ENCODE measurements at places on chromosomes 6 and 20.

DNA sequence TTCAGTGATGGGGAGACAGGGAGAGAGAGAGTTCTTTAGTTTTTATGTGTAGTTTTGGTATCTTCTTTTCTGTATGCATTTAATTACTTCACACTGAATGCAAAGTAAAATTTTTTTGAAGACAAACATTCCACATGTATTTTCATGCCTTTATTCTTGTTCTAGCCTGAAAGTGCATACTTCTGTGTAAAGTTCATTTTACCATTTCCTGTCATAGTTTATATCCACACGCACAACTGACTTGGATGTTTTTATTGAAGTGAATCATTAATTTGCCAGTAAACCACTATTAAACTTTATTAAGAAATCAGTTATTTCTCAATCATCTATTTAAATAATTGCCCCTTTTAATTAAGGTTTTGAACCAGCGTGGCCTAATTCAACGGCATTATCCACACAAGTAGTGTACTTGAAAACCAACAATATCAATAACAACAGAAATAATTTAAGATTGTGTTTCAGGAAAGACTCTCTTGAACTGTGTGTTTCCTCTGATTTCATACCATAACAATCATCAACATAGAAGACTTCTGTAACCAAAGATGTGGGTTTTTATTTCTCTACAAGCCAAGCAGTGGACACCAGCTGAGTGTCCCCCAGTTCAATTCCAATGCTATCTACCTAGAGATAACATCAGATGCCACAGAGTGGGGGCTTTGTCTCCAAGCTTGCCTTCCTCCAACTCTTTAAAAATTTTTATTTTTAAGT lies 512.7 kb upstream of the JAG1 start:
- DNase-seq = no peak

- no peak for DNase-seq
Measured at GRCh38 chr6:1838604-1839213, 229.0 kb downstream of the FOXC1 start.

DNA sequence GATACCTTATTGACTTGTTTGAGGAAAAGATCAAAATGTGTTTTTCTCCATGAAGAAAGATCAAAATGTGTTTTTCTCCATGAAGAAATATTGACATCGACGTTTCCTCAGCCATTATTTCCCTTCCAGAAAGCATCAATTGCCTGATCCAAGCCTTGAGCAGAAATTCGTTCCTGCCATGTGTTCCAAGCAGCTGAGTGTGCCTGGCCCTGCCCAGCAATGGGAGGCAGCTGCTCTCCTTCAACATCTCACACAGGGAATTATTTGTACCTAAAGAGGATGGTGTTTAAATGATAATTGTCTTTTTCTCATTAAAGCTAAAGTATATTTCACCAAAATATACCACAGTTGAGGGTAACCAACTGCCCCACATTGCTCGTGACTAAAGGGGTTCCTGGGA lies 7.8 kb upstream of the DUSP22 start:
- DNase-seq = no peak

GRCh38 chr6:154157082-154157481 lies 118.0 kb downstream of the OPRM1 start:
- no peak for DNase-seq

GRCh38 chr6:20109526-20109925 lies 102.7 kb downstream of the MBOAT1 start:
- DNase-seq = no peak

DNA sequence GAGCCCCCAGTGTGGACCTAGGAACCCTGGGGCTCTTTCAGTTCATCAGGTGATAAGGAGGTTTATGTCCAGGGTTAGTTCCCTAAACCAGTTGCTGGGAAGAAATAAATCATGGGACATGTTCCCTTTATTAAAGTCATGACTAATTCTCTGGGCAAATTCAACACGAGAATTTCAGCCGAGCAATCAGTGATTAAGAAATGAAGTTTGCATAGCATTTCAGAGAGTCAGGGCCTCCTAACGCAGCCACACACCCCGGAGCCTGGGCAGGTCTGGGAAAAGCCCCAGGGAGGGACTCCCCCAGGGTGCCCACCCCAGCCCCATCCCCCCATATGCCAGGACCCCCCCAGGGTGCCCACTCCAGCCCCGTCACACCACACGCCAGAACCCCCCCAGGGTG lies 20.1 kb downstream of the SLCO4A1 start:
- DNase-seq = no peak
